Breast epithelium (tissue), 4 donors: ENCODE measurements at places on chromosomes 4 and X. TPM values are rescaled to one million over a fixed set of nuclear protein-coding genes. Genes with fewer than 3 reads are reported as not detected.

The FABP2 gene
- total RNA-seq: not detected

The PALLD gene
- 186 TPM for total RNA-seq

The FGFR3 gene
- total RNA-seq: 3.5 TPM

The CFI gene
- 32.1 TPM for total RNA-seq

The ZIC3 gene
- not detected for total RNA-seq

The MAOB gene
- total RNA-seq: 42.0 TPM

The TMEM131L gene
- total RNA-seq: 19.5 TPM

The TRO gene
- 5.0 TPM for total RNA-seq

The F8 gene
- total RNA-seq: 14.6 TPM

The NPY2R gene
- total RNA-seq: 11.4 TPM

The CLDN22 gene
- not detected for total RNA-seq

The MAP7D2 gene
- total RNA-seq: 0.48 TPM

The OTUD6A gene
- total RNA-seq: not detected

The EDA2R gene
- 2.2 TPM for total RNA-seq

The S100G gene
- total RNA-seq: not detected

The KLHL13 gene
- 1.6 TPM for total RNA-seq

The LONRF3 gene
- 13.6 TPM for total RNA-seq

The GAGE12J gene
- not detected for total RNA-seq

The SLC49A3 gene
- 14.4 TPM for total RNA-seq

The RXFP1 gene
- total RNA-seq: 0.15 TPM

The SPATA18 gene
- 11.0 TPM for total RNA-seq

The TMPRSS11F gene
- total RNA-seq: not detected

The SLC4A4 gene
- total RNA-seq: 6.7 TPM

The MAGEA9B gene
- total RNA-seq: not detected

The FREM3 gene
- total RNA-seq: not detected

The ATP8A1 gene
- total RNA-seq: 12.2 TPM

The ARHGEF9 gene
- total RNA-seq: 28.0 TPM

The SCD5 gene
- 17.0 TPM for total RNA-seq

The FGB gene
- total RNA-seq: not detected

The CDS1 gene
- 1.1 TPM for total RNA-seq

The DMP1 gene
- total RNA-seq: not detected

The UBE2D3 gene
- total RNA-seq: 405 TPM

The MAGEB1 gene
- total RNA-seq: not detected

The NUP62CL gene
- total RNA-seq: 8.5 TPM

The GASK1B gene
- total RNA-seq: 69.3 TPM

The PRPS2 gene
- 25.0 TPM for total RNA-seq

The PDZD4 gene
- 5.6 TPM for total RNA-seq

The USP27X gene
- total RNA-seq: 2.3 TPM

The CENPE gene
- total RNA-seq: 0.33 TPM

The POF1B gene
- total RNA-seq: 19.5 TPM

The ARHGAP4 gene
- total RNA-seq: 21.5 TPM

The ATP11C gene
- total RNA-seq: 42.4 TPM

The GIMD1 gene
- total RNA-seq: not detected

The F8A2 gene
- total RNA-seq: not detected

The SSX3 gene
- not detected for total RNA-seq

The P2RY4 gene
- total RNA-seq: 0.33 TPM

The PRRG1 gene
- 12.3 TPM for total RNA-seq

The CRMP1 gene
- total RNA-seq: 1.6 TPM
